Right kidney (tissue), 9 donors: ENCODE measurements at places on chromosomes 5 and 9.

GRCh38 chr9:5531101-5531882 is 21.0 kb downstream of the PDCD1LG2 start:
- DNase-seq: no peak

DNA sequence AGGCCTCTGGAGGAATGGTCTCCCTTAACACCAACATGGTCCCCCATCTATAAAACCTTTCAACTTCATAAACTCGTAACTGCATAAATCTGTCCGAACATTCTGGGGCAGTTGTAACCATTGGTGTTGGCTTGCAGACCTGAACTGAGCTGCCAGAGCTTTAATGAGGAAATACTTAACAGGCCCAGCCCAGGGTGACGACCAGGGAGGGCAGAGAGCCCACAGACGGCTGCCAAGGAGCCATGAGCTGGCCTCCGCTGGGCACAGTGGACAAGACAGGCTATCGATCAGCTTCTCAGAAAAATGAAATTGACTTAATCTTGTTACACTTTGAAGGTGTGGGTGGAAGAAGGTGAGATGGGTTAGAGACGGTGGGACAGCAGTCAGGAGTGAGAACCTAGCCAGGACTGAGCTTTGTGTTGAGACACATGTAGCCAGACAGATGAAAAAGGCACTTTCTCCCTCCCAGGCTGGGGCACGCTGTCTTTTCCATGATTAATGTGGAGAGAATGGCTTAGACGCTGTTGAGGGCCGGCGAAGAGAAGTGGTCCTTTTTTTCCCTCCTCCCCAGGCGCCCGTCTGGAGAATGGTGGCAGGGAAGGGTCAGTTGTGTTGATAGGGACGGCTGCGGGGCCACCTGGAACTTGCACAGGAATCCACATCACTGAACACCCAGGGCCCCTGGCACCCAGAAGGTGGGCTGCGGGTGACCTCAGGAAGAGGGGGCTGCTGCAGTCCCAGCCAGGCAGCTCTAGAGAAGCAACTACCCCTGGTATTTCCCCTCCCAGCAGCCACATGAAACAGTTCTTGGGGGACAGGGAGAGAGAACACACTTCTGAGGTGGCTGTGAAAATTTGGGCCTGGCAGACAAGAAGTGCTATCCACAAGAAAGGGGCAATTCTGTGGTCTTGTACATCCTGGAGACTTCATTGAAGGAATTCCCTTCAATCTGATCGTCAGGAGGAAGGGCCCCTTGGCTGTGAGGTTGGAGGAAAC is 27.3 kb upstream of the TCOF1 start:
- no peak for DNase-seq

GRCh38 chr9:87525546-87526303 is 28.1 kb downstream of the DAPK1 start:
- DNase-seq: no peak

- DNase-seq: no peak
Observed at GRCh38 chr9:33939924-33940874, 108.5 kb downstream of the UBAP2 start.

DNA sequence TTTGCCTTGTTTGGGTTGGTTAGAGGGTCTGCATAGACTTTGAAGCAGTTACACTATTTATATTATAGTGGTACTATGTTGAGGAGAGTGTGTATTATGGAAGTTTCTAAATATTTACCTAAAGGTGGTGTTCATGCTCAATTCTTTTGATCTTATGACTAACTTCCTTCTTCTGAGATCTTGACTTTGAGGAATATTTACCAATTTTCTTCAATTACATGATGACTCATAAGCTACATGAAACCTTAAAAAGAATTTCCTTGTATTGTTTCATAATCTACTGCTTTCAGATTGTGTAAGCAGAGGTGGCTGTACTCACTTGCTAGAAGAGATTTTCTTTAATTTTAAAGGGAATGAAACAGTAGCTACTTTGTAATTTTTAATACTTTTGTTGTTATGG is 276.1 kb downstream of the TAF11L14 start:
- no peak for DNase-seq

DNA sequence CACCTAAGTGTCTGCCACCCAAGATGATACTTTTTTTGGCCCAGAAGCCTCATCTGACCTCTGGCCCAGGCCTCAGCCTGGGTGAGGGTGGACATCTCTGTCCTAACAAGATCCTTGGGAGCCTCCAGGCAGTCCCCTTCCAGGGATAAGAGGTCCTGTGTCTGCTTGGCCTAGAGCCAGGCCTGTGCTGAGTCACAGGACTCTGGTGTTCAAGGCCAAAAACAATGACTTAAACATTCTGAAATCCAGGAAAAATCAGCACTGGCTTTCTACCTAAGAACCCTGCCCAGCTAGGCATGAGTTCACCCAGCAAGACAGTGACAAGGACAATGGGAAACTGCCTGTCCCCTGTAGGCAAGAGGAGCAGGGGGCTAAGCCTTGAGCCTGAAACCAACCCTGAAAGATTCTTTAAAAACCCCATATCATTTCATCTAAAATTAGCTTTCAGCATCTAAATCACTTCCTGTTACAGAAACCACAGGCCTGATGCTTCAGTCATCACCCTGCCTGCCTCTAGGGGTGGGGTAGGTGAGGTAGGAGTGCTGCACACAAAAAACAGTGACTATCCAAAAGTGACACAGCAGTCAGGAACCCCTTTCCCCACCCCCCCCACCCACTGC is 29.9 kb downstream of the CSF2 start:
- DNase-seq: no peak

DNA sequence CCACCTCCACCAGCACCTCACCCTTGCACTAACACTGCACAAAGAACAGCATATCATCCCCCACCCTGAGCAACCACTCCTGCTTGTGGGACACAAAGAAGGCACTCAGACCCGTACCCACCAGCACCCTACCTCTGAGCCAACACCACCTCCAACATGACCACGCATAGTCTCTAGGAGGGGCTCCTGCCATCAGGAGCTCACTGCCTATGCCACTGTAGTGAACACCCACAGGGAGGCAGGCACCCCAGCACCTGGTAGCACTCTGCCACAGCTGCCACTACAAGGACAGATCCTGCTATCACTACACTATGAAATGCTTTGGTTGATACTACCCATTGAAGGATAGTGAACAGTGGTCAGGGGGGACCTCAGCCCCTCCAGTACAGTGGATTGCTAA is 395.6 kb upstream of the GRAMD2B start:
- no peak for DNase-seq

- DNase-seq: peak; percentile 64
Observed at GRCh38 chr5:62306896-62307689, 1.1 kb downstream of the KIF2A start.

GRCh38 chr5:73812962-73813588 is 187.1 kb downstream of the ARHGEF28 start:
- DNase-seq: peak; percentile 76

DNA sequence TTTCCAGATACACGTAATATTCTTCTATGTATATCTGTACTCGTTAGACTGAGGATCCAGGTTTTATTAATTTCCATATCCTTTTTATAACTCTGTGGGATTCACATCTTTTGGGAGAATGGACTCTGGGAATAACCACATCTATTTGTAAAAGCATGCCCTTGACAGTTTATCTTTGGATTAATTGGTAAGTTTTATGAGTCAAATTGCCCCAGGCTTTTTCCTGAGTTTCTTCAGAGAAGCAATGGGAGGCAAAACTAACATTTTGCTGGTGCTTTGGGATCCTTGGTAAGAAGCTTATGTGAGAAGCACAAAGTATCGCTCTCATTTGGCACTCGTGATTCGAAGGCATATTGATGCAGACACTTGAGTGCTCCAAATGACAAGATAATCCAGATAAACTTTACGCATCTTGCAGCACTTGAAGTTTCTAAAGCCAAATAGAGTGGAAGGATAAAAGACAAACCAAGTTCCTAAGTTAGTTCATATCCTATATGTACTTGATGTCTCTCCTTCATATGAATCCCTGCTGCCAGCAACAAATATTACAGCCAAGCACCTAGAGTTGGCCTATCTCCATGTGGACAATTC is 324.7 kb downstream of the TLE4 start:
- DNase-seq: no peak

DNA sequence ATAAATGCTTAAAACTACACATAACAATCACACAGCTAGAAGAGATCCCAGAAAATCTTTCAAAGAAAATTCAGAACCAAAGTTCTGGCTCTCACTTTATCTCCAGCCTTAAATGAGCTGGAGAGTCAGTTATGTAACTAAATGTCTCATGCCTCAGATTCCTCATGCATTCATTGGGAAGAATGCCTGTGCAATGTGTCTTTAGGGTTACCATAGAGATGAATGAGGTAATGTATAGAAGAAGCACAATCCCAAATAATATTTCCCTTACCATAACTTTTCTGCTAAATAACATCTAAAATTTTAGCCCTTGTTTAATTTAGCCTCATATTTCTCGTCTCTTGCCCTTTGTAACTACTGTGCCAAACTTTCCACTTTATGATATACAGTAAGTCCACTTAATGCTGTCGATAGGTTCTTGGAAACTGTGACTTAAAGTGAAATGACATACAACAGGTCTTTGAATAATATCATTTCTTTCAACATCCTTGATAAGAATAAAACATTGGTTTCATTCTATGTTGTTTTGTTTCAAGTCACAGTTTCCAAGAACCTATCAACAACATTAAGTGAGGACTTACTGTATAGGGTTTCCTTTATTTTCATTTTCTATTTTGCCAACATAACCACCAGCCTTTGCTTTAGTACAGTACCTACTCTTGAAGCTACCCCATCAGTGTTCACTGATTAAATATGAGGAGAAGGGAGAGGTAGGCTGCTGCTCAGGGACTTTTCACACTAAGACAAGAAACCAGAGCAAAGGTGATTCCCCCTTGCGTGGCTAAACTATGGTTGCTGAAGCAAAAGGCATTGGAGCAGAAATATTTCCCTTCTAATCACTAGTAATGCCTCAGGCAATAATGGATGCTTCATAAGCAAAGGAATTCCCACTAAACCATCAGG is 295.7 kb upstream of the PTGER4 start:
- DNase-seq: no peak

GRCh38 chr5:69167929-69168328 is 979 bp downstream of the CCNB1 start:
- DNase-seq: no peak

- no peak for DNase-seq
Observed at GRCh38 chr9:9945966-9946365, 666.8 kb downstream of the PTPRD start.

- DNase-seq: peak; percentile 35
Observed at GRCh38 chr5:59020611-59021285, 437.9 kb downstream of the RAB3C start.

DNA sequence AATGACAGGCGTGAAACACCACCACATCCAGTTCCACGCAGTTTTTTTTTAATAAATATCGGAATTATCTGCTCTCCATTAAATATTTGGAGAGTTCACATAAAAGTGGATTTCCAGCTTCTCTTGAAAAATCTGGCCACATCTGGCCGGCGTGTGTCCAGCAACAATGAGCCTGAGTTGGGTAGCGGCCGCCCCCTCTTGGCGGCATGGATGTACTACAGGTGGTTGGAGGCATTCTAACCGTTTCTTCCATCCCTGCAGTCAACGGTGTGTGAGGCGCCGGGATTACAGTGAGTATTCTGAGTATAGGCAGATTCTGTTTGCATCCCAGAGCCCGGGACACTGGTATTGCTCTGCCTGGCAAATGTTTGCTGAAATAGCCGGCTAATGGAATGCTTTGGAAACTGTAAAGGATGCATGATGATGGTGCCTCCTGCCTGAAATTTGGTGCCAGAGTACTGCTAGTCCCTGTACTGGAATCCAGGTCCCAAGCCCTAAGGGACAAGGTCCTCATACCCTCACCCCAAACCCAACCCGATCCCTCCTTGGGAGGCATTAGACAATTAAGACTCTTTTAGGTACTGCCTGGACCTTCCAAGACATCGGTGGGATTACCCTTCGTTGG is 13.6 kb upstream of the GM2A start:
- DNase-seq: peak; percentile 64

DNA sequence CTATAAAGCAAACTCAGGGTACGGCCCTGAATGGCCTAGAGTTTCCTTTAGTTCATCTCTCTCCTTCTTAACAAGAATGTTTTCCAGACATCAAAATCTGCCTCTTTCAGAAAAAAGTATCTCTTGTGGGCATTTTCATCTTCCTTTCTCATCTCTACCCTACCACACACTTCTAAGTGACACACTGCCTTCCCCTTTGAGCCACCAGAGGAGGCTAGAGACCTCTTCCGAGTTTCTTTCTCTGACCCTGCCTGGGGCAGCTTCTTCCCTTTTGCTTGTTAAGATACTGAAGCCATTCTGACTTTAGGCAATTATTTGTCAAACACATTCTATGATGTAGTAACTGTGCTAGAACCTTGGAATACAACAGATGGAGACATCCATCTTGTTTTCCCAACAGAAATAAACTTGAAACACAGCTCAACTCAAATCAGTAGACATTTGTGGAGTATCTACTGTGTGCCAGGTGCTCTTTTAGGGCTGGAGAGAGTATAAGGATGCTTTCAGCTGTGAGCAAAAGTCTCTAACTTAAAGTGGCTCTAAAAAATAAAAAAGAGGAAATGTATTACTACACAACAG is 8.6 kb upstream of the SV2C start:
- DNase-seq: no peak

- no peak for DNase-seq
Observed at GRCh38 chr5:154210163-154210562, 19.6 kb downstream of the GALNT10 start.

DNA sequence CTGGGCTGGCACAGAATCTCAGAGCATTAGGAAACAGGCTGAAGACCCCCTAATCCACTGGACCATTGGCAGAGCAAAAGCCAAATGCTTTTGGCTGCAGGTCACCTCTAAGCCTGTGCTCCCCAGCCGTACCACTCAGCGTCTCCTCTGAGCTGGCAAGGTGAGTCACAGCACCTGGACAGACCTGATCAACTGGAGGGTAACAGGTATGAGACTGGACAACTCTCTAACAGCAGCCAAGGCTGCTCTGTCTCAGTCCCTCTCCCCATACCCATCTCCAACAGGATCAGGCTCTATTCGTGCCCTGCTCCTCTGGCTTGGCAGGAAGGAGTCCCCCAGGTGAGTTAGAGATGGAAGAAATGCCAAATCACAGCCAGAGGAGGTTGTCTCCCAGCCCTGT is 4.7 kb downstream of the GOLGA2 start:
- DNase-seq: no peak

GRCh38 chr9:131012396-131012917 is 3.5 kb downstream of the LAMC3 start:
- no peak for DNase-seq

DNA sequence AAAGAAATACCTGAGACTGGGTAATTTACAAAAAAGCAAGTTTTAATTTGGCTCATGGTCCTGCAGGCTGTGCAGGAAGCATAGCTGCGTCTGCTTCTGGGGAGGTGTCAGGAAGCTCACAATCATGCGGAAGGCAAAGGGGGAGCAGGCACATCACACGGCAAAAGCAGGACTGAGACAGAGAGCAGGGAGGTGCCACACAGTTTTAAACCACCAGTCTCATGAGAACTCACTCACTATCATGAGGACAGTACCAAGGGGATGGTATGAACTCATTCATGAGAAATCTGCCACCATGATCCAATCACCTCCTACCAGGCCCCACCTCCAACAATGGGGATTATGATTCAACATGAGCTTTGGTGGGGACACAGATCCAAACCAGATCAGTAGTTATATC is 96.2 kb downstream of the OSTF1 start:
- no peak for DNase-seq
